ENCODE measurements at places on chromosomes 7 and 10.

GRCh38 chr7:142753366-142753765 lies 4.1 kb downstream of the PRSS1 start:
- DNase-seq = no peak

DNA sequence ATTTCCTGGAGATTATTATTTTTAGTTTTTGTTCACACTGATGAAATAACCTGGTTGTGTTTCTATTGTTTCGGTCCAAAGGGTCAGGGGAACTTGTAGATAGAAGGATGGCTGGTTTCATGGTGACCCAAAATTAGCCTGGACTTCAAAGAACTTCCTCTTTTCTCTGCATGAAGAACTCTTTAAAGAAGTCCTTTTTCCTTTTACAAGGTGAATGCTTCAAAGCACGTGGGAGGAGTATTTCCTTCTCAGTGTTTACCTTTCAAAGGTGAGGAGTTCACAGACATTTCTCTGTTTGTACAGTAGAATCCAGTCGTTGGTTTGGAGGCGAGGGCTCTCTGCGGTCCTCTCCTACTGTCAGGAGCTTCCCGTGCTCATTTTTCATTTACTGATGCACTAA lies 561.7 kb downstream of the GATA3 start:
- no peak for DNase-seq

DNA sequence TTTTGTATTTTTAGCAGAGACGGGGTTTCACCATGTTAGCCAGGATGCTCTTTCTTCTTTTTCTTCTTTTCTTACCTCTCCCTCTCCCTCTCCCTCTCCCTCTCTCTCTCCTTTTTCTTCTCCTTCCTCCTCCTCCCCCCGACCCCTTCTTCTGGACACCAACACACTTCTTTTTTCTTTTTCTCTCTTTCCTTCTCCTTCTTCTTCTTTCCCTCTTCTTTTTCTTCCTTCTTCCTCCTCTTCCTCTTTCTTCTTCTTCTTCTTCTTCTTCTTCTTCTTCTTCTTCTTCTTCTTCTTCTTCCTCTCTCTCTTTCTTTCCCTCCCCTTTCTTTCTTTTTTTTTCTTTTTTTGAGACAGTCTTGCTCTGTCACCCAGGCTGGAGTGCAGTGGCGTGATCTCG lies 14.0 kb downstream of the MMD2 start:
- DNase-seq = no peak

- peak; percentile 64 for DNase-seq
Measured at GRCh38 chr10:95741807-95742467, 14.0 kb upstream of the ENTPD1 start.

DNA sequence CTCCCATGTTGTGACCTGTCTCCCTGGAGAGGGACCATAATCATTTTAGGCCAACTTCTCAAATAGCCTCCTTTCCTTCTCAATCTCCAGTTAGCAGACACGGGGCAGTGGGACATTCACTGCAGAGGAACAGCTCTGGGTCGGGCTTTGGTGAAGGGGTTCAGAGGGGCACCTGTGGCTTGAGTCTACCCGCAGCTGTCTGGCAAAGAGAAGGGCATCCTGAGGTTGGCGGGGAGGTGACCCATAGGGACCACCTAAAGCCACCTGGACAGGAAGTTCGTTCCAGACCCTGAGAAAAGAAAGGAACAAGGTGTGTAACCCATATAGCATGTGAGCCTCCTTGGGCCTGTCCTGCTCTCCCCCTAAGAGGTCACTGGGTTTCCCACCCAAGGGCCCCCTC lies 155.0 kb downstream of the OAT start:
- DNase-seq = no peak

DNA sequence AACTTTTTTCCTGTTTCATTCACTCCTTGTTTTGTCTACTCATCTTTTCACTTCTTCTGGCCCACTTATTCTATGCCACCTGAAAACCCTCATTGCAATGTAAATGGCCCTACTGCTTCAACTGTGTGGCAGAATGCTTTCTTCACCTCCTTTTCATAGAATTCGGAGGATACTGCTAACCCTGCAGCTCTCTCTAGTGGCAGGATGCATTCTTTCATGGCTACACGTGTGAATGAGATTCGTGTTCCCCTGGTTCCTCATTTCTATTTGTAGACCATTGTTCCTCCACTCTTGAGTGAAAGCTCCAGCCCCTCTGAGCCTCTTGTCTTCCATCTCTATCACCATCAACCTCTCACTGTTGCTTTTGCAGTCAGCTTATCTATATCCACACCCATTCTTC lies 20.9 kb upstream of the CYP26C1 start:
- DNase-seq = no peak

- no peak for DNase-seq
Measured at GRCh38 chr10:49000437-49001398, 61.1 kb upstream of the LRRC18 start.

- no peak for DNase-seq
Measured at GRCh38 chr7:119733127-119733879, 539.7 kb upstream of the KCND2 start.

GRCh38 chr10:59879363-59879913 lies 26.9 kb downstream of the CCDC6 start:
- DNase-seq = no peak

GRCh38 chr10:32207544-32207943 lies 139.4 kb downstream of the EPC1 start:
- DNase-seq = peak; percentile 78

GRCh38 chr7:128036226-128036940 lies 5.1 kb upstream of the LRRC4 start:
- no peak for DNase-seq

GRCh38 chr7:51126324-51126723 lies 190.3 kb downstream of the COBL start:
- no peak for DNase-seq

GRCh38 chr7:115230882-115231571 lies 309.1 kb downstream of the MDFIC start:
- DNase-seq = no peak

- no peak for DNase-seq
Measured at GRCh38 chr7:118747473-118747872, 523.0 kb downstream of the ANKRD7 start.

DNA sequence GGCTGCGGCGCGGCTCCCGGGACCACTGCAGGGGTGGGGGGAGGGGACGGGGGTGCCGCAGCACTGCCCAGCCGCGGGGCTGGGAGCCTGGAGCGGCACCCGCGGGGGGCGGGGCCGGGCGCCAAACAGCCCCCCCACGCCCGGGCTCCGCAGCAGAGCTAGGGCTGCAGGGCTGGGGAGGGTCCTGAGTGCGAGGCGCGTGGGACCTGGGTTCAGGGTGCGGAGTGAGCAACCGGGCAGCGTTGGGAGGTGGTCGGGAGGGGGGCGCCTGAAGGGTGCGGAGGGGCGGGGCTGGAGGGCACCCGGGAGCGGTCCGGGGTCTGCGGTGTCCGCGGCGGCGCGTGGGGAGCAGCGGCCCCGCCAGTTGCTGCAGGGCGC lies 528 bp downstream of the CAMK2G start:
- peak; percentile 54 for DNase-seq
